ENCODE measurements at places on chromosomes 5 and 9. TPM values are rescaled to one million over a fixed set of nuclear protein-coding genes. Genes with fewer than 3 reads are reported as not detected.

DNA sequence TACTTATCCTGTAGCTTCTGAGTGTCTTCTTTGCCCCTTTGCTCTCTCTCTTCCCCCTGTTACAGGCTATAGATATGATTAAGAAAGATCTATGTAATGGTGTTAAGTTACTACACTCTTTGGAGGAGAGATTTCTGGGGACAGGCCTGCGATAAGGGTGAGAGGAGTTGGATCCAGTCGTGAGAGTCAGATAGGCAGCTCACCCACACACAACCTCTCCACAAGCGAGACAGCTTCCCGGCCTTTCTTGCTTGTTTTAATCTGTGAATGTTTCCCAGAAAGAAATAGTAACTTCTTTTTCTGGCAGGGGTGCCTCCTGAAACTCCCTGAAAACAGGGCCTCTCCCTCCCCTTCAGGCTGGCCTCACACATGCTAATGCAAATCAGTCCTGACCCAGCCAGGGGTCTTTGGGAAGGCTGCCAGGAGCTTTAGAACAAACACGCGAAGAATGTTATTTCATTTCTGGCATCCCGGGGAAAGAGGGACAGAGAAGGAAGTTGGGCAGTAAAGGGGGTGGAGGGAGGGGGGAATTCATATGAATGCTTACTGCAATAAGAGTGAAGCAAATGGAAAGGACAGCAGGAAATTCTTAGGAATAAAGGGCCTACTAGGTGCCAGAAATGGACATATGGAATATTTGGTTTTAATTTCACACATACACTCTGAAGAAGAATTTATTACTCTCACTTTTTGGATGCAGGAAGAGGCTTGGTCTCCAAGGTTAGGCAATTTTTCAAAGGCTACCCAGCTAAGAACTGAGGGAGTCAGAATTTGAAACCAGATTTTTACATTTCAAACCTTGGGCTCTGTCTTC lies 215.8 kb upstream of the TRIM32 start:
- no peak for DNase-seq

GRCh38 chr5:66958980-66959641 lies 237.5 kb downstream of the CD180 start:
- peak; percentile 51 for DNase-seq

GRCh38 chr9:120740132-120740531 lies 25.9 kb upstream of the MEGF9 start:
- no peak for DNase-seq

- no peak for DNase-seq
Measured at GRCh38 chr9:108537756-108538155, 318.0 kb downstream of the ACTL7B start.

ARHGEF28 gene
- 55.7 TPM for polyA plus RNA-seq

- no peak for DNase-seq
Measured at GRCh38 chr5:14935341-14935740, 63.8 kb upstream of the ANKH start.

DNA sequence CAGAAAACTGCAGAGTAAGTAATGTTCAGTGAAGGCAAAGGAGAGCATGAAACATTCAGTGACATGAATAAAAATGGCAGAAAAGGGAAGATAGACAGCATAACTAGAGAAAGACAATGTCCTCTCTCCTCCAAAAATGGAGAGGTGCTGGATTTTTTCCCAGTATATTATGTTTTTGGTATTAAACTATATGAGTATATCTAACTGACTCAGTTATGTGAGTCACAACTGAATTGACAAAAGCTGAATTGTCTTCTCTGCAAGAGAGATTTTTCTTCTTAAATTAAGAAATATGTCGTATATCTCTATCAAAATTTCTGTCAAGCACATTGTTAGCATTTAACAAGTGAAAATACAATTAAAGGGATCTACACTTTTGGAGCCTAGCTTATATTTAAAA lies 375.1 kb downstream of the CHSY3 start:
- peak; percentile 38 for DNase-seq

DNA sequence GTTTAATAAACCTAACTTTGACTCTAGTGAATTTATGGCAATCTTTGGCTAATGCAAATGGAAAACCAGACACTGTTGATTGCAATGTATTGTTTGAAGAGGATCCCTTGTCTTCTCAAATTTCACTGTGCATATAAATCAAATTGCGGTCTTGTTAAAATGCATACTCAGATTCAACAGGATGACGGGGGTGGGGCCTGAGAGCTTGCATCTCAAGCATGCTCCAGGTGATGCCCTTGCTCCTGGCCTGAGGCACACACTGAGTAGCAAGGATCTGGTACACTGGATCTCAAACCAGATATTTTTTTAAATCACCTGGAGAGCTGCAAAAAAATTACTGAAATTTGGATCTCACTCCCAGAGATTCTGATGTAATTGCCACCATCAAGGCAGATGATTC lies 463.7 kb downstream of the DNAH5 start:
- DNase-seq, result peak; percentile 31

DNA sequence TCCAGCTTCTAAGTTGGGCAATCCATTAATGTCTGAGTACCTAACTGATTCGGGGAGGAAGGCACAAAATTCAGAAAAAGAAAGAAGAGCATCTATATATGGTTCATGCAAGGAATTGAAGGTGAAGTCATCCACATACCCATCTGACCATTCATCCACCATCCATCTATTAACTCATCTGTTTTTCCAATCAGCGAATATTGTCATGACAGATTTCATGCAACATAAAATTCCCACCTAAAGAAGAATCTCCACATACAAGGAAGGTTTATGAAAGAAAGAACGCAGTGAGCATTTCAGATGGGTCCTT lies 164.7 kb downstream of the GRIA1 start:
- DNase-seq, result no peak

DNA sequence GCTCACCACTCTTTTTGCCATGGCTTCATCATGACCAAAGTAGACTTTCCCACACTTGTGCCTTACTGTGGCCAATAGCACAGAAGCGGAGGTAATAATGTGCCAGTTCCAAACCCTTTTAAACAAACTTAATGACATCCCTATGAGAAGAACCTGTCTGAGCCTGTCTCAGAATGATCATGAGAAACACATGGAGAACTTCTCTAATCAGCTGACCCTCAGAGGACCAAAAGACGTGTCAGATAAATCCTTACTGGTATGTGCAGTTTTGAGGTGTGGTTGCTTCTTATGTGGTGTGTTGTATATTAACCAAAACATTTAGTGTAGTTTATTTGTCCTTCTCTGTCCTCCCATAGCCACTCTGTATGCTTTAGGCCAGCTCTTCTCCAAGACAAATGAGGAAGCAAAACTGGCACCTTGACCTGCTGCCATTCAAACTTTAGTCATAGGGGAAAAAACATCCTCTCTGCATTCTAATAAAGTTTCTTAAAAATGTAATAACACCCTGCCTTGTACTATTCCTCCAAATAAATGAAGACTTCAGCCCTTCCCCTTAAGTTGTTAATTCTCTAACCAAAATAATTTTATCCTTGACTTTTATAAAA lies 168.9 kb downstream of the MUSK start:
- DNase-seq, result peak; percentile 53

DNA sequence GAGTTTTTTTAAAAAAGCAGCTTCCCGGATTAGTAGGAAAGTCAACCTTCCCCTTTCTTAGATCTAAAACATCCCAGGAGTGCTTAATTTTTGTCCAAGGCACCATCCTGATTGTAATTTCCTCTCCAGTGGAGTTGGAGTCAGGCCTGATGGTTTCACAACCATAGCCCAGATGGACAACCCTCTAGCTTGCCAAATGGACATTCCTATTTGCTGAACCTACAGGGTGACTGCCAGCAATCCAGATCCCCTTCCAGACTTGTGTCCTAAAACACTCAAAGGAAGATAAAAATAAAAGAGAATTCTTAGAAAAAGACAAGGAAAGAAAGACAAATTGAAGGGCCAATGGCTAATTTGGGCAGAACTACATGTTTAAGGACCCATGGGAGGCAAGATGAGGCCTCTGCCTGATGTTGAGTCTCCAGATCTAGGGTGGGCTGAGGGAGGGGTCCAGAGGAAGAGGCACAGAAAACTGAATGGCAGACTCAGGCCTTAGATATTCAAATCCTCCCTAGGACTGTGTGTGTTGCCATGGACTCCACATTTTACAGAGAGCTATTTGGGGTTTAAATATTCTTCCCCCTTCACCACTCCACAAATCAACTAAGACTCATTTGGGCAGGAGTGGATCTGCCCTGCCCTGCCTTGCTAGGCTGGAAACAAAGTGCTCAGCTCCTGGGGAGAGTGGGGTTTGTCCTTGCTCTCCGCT lies 38.5 kb upstream of the SLC44A1 start:
- DNase-seq, result no peak

- no peak for DNase-seq
Measured at GRCh38 chr5:155750571-155750970, 576.4 kb upstream of the SGCD start.

DNA sequence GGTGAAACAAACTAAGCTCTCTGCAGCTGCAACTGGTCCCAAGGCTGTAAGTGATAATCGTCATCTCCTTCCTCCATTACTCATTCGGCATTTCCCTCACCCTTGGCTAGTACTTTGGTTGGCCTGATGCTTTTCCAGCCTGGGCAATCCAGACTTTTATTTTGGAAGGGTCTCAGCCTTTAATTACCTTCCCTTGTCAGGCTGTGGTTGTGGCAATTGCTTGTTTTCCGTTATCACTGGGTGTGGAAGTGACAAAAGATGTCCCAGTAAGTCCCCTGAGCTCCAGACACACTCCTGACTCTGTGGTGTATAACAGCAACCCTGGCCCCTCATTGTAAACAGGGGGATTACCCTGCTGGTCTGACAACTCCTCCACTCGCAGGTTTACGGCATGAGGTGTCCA lies 6.3 kb upstream of the FAF2 start:
- peak; percentile 49 for DNase-seq

PCDHB6 gene
- 0.02 TPM for polyA plus RNA-seq

DDX4 gene
- polyA plus RNA-seq, result not detected

GRCh38 chr5:119370486-119370885 lies 14.7 kb downstream of the TNFAIP8 start:
- no peak for DNase-seq

DNA sequence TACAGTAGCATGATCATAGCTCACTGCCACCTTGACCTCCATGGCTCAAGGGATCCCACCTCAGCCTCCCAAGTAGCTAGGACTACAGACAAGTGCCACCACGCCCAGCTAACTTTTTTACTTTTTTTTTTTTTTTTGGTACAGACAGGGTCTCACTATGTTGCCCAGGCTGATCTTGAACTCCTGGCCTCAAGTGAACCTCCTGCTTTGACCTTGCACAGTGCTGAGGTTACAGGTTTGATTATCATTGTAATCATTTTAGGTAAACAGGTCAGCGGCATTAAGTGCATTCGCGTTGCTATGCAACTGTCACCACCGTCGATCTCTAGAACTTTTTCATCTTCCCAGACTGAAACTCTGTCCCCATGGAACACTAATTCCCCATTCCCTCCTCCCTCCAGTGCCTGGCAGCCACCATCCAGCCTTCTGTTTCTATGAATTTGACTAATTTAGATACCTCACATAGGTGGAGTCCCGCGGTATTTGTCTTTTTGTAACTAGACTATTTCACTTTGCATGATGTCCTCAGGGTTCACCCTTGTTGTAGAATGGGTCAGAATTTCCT lies 5.8 kb upstream of the CARD19 start:
- DNase-seq, result no peak

DNA sequence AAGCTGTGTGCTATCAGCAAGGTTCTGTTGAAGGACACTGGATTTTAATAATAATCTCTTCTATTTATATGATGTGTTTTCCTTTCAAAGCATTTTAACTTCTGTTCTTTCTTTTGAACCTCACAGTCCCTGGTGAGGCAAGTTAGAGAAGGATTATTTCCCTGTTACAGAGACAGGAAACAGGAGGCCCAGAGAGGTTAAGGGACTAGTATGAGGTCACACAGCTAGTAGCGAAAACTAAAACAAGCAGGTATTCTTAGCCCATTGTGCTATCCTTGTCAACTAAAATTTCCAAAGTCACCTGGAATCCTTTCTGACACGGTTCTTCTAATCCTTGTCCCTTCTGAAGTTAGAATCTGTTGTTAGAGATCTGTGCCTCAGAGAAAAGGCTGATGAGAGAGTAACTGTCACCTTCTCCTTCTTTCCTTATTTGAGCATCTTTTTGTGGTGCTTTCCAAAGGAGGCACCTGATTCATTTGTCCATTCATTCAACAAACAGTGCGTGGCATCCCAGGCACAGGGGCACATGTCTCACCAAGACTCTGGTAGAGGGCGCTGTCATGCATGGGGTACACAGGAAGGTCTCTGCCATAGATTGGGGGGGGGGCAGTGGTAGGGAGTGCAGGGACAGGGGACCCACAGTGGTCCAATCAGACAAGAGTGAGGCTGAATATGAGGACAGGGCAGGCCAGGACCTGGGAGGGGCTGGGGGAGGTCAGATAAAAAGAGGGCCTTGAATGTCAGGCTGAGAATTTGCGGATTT lies 61.5 kb downstream of the CRB2 start:
- no peak for DNase-seq

DNA sequence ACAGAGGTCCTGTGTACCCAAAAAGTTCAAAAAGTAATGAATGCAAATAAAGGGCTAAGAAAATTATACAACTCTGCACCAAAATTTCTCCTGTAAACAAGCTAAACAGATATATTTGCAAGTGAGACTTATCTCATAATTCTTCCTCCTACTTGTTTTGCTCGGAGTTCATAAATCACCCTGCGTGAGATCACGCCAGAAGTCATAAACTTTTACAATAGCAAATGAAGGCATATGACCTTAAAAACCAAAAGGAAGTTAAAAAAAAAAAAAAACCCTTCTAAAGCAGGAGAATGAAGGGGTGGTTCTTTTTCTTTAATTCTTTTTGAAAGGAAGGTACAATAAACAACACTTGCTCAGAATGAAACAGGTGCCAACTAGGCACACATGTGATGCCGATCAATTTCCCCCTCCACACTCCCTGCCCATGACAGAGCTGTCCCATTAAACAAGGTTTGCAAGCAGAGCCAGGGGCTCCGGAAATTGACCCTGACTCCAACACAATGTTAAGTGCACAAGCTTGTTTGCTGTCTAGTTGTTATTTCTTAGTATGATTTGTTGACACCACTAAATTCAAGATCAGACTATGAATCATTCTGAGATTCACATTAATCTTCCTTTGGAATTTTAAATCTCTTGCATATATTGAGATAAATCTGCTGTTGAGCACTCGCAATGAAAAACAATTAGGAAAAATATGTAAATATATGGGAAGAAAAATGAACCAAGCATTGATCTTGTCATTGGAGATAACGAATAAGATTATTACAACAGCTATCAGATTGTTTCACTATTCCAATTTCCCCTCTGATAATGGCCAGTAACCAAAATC lies 46.3 kb downstream of the DROSHA start:
- DNase-seq, result no peak

Measured in foreskin keratinocyte (primary cell).